ENCODE measurements at places on chromosomes 12 and 14. TPM values are rescaled to one million over a fixed set of nuclear protein-coding genes. Genes with fewer than 3 reads are reported as not detected.

Gene FOXG1
- not detected for total RNA-seq

Gene ARHGAP9
- 52.0 TPM for total RNA-seq

Gene DTD2
- total RNA-seq = 10.3 TPM

Gene NPAS3
- total RNA-seq = 2.4 TPM

GRCh38 chr14:25868521-25869314, 729.1 kb downstream of the NOVA1 start:
- no peak for DNase-seq

GRCh38 chr12:45302621-45303369, 86.9 kb downstream of the ANO6 start:
- no peak for DNase-seq

GRCh38 chr14:66165337-66165736, 320.8 kb upstream of the CCDC196 start:
- no peak for DNase-seq

All from glutamatergic neuron (in vitro differentiated cells).